ENCODE measurements at places on chromosomes 1 and 21.
A peak's percentile ranks its signal among the peaks of the same experiment; 100 is the strongest.

- no peak for DNase-seq
Observed at GRCh38 chr1:68795956-68796355, 299.1 kb upstream of the DEPDC1 start.

DNA sequence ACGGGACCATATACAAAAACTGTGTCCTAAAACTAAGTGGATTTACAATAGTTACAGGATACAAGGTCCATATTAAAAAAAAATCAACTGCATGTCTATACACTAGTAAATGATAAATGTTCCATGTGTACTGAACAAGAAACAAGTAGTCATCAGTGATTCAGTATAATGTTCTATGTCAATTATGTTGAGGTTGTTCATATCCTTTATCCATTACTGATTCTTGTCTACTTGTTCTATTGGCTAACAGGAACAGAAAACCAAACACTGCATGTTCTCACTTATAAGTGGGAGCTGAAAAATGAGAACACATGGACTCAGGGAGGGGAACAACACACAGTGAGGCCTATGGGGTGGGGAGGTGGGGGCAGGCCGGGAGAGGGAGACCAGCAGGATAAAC is 90.5 kb downstream of the CDC42BPA start:
- no peak for DNase-seq

DNA sequence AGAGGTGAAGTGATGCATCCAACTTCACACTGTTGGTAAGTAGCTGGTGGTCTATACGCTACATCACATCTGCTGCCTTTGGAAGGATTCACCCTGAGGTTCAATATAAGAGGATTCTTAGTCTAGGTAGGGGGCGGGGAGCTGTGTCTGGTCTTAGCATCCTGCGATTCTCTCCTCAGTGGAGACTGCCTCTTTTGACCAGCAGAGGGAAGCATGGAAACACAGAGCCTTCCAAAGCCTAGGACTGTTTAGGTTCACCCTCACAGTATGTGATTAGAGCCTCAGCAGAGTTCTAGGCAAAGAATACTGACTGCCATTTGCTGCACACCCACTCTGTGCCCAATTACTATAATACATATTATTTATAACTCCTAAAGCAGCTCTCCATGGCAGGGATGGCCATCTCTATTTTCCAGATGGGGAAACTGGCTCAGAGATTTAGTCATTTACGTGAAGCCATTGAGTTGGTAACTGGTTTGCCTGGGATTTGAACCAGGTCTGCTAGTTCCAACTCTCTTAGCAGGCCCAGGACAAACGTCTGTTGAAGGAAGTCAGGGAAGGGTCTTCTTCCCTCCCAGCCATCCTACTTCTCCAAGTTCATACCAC is 28.9 kb upstream of the EFCAB14 start:
- DNase-seq: peak; percentile 82

DNA sequence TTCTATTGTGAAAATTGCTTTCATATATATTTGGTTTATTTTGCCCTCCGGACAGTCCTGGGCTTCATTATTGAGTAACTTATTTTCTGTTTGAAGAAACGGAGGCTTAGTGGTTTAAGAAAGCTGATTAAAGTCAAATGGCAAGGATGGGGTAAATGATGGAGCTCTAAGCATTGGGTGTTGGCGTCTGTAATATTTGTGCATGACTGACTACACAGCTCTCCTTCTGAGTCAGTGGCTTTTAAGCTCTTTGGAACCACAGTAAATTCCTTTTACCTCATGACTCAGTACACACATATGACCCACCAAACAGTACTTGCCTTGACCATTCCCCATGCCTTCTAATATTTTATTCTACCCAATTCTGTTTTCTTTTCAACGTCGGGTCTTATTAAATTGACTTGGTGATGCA is 21.0 kb downstream of the B3GALT5 start:
- peak; percentile 73 for DNase-seq

GRCh38 chr1:47690341-47691250 is 252.8 kb downstream of the FOXD2 start:
- DNase-seq: no peak

GRCh38 chr1:207021876-207022596 is 10.5 kb downstream of the C1orf116 start:
- DNase-seq: no peak

DNA sequence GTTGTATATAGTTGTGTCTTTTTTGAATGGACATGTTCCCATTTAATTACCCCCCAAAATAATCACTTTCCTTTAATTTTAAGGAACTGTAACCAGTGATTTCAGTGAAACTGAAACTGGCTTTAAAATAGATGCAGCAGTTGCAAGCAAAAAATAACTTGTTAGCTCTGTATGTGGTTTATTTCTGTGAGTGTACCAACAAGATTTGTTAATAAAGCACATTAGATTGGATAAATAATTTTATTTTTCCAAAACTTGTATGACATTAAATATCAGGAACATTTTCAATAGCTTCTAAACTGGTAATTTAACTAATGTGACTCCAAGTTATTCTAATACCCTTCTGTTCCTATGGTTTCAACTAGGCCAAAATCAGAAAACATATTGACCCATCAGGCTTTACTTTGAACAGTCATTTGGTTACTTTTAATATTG is 184.3 kb upstream of the CACYBP start:
- no peak for DNase-seq

GRCh38 chr1:230700132-230700531 is 13.8 kb downstream of the AGT start:
- DNase-seq: no peak

- no peak for DNase-seq
Observed at GRCh38 chr1:204465546-204466415, 28.8 kb downstream of the PIK3C2B start.

DNA sequence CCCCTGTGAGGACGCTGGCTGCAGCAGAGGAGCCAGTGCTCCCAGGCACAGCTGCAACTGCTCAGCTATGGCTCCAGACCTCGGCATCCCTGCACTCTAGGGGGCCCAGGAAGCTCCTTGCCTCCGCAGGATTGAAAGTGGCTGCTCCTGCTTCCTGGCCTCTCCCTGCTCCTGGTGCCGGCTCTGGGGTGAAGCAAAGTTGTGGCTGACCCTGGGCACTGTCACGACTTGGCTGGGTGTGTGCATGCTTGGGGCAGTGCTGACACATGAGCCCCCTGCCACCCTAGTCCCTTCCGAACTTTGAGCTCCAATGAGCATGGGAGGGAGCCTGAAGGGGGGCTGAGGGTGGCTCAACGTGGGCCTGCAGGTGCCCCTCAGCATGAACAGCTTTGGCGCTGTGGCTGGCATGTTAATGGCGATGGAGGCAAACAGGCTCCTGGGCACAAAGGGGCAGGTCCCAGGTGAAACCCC is 1512.2 kb downstream of the KCNT2 start:
- DNase-seq: no peak

DNA sequence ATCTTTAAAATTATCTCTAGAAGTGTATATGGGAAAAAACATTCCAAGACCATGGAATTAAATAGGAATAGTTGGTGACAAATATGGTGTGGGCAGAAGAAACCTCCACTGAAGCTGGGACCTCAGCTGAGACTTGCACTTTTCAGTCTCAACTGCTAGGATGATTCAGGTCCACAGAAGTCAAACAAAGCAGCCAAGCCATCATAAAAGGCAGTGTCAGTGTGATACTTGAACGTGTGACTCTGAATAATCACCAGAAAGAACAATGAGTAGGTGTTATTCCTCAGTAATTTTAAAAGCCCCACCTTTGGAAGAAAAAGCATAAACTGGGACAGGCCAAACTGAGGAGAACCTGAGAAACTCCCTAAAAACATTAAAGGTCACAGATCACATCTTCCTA is 90.7 kb downstream of the ZNF281 start:
- DNase-seq: no peak

GRCh38 chr1:94315552-94316116 is 78.2 kb upstream of the ARHGAP29 start:
- no peak for DNase-seq

- peak; percentile 28 for DNase-seq
Observed at GRCh38 chr1:18480315-18481189, at the start of gene KLHDC7A. Gene KLHDC7A (plus strand): TSS chr1:18480930. CDS start chr1:18480982, 52 bp downstream.

DNA sequence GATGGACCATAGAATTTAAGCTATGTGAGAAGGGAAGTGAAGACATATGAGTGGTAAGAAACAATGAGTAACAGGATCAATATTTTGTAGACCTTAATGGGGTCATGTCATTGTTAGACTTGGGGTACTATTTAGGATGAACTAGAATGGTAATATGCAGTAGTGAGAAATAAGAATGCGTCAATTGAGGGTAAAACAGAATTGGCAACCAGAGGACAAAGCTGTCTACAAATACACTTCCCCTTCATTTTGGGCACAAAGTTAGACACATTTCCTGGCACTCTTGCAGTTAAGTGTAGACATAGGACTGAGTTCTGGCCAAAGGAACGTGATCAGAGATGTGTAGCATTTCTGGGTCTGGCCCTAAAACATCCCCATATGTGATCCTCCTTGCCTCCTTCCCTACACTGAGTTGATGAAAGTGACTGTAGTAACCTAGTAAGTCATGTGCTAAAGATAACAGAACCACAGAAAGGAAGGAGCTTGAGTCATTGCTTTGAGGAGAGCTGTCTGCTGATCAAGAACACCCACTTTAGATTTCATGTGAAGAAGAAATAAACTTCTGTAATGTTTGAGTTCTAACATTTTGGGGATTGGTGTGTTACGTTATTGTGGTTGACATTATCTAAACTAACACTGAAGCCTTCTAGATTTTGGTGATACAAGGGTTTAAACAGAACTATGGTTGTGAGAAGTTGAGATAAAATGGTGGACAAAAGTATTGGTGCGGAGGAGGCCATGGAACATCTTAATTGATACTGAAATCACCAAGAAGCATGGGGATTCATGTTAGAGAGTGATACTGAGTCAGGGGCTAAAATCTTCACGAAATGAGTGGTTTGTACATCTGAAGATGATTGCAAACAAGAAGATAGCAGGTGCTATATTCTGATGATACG is 41.7 kb downstream of the CD55 start:
- DNase-seq: no peak

- DNase-seq: no peak
Observed at GRCh38 chr1:227572752-227573151, 9.4 kb downstream of the ZNF678 start.

- no peak for DNase-seq
Observed at GRCh38 chr1:19511116-19511515, 25.8 kb upstream of the CAPZB start.

- no peak for DNase-seq
Observed at GRCh38 chr1:52098139-52098871, 42.2 kb downstream of the BTF3L4 start.

- DNase-seq: no peak
Observed at GRCh38 chr1:51642739-51643142, 25.8 kb downstream of the OSBPL9 start.

Data from RWPE1 (cell line).